ENCODE measurements at places on chromosomes 3 and 15.

GRCh38 chr3:97863031-97863430 is 41.2 kb downstream of the CRYBG3 start:
- no peak for DNase-seq

GRCh38 chr15:89980896-89981295 is 20.2 kb upstream of the ZNF710 start:
- no peak for DNase-seq

GRCh38 chr3:16437640-16438039 is 75.9 kb downstream of the RFTN1 start:
- no peak for DNase-seq

DNA sequence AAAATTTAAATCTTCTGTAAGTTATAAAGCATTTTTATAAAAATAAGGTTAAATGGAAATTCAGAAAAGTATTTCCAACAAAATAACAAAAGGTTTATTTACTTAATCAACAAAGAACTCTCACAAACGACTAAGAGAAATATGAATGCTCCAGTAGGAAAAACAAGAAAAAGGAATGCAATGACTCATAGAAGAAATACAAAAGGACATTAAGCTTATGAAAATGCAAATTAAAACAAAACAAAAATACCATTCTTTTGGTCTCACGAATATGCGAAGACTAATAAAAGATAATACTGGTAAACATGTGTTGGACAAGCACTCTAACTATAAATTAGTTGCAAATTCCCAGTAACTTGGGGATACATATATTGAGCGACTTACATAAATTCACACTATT is 17.5 kb upstream of the TBC1D5 start:
- DNase-seq, result no peak

- no peak for DNase-seq
Observed at GRCh38 chr3:55902221-55902900, 415.3 kb upstream of the WNT5A start.
